ENCODE measurements at places on chromosomes 3 and 15. TPM values are rescaled to one million over a fixed set of nuclear protein-coding genes. Genes with fewer than 3 reads are reported as not detected.

UROC1 gene
- not detected for total RNA-seq

CMTM7 gene
- total RNA-seq: 39.4 TPM

HGD gene
- 0.98 TPM for total RNA-seq

IL17RD gene
- 0.04 TPM for total RNA-seq

HYAL1 gene
- total RNA-seq: 0.13 TPM

HACD3 gene
- total RNA-seq: 51.4 TPM

GP9 gene
- total RNA-seq: not detected

ALS2CL gene
- 0.84 TPM for total RNA-seq

ATP8B4 gene
- 8.5 TPM for total RNA-seq

CP gene
- not detected for total RNA-seq

ISL2 gene
- total RNA-seq: 0.15 TPM

MAP3K13 gene
- total RNA-seq: 14.1 TPM

IL20RB gene
- total RNA-seq: 0.96 TPM

MYRIP gene
- not detected for total RNA-seq

FETUB gene
- total RNA-seq: not detected

ARHGEF3 gene
- total RNA-seq: 56.6 TPM

PXK gene
- 24.8 TPM for total RNA-seq

KLHL40 gene
- total RNA-seq: not detected

NDUFB4 gene
- 102 TPM for total RNA-seq

SERPINI1 gene
- 1.9 TPM for total RNA-seq

PLCH1 gene
- not detected for total RNA-seq

DYNLT2B gene
- 10.7 TPM for total RNA-seq

SCAMP5 gene
- 1.1 TPM for total RNA-seq

LPP gene
- total RNA-seq: 13.4 TPM

KNG1 gene
- not detected for total RNA-seq

DNAJB8 gene
- total RNA-seq: not detected

CD96 gene
- 69.1 TPM for total RNA-seq

H1-8 gene
- total RNA-seq: not detected

EPHB3 gene
- total RNA-seq: 0.04 TPM

FHIT gene
- total RNA-seq: 4.1 TPM

MYO1E gene
- 15.3 TPM for total RNA-seq

CPN2 gene
- total RNA-seq: not detected

ALDH1A3 gene
- not detected for total RNA-seq

A4GNT gene
- total RNA-seq: not detected

KLF15 gene
- total RNA-seq: 0.11 TPM

ERC2 gene
- not detected for total RNA-seq

MYZAP gene
- not detected for total RNA-seq

ZNF662 gene
- total RNA-seq: 1.1 TPM

SERF2 gene
- total RNA-seq: 632 TPM

NDUFAF3 gene
- total RNA-seq: 86.3 TPM

JAGN1 gene
- total RNA-seq: 59.0 TPM

RPL22L1 gene
- 228 TPM for total RNA-seq

GLCE gene
- 5.4 TPM for total RNA-seq

HTD2 gene
- 14.6 TPM for total RNA-seq

NR2F2 gene
- total RNA-seq: not detected

CCRL2 gene
- total RNA-seq: 3.0 TPM

ZNF385D gene
- total RNA-seq: not detected

APEH gene
- 190 TPM for total RNA-seq

C3orf85 gene
- not detected for total RNA-seq

TGM4 gene
- not detected for total RNA-seq

PLA2G4D gene
- not detected for total RNA-seq

FILIP1L gene
- 0.27 TPM for total RNA-seq
